ENCODE measurements at places on chromosomes 7 and 10. TPM values are rescaled to one million over a fixed set of nuclear protein-coding genes. Genes with fewer than 3 reads are reported as not detected.

CHAT gene
- not detected for polyA plus RNA-seq

HMX2 gene
- polyA plus RNA-seq: not detected

SEMA3C gene
- 1.4 TPM for polyA plus RNA-seq

TEX36 gene
- polyA plus RNA-seq: not detected

CFAP46 gene
- polyA plus RNA-seq: not detected

ATOH7 gene
- 1.2 TPM for polyA plus RNA-seq

CALML3 gene
- 0.17 TPM for polyA plus RNA-seq

GLI3 gene
- polyA plus RNA-seq: 0.65 TPM

LRRC18 gene
- polyA plus RNA-seq: not detected

HOXA4 gene
- polyA plus RNA-seq: not detected

ECD gene
- 27.6 TPM for polyA plus RNA-seq

HKDC1 gene
- polyA plus RNA-seq: 1.6 TPM

PRSS37 gene
- 1.6 TPM for polyA plus RNA-seq

HUS1 gene
- polyA plus RNA-seq: 17.2 TPM

FKBP9 gene
- 87.0 TPM for polyA plus RNA-seq

MYH16 gene
- not detected for polyA plus RNA-seq

HOXA5 gene
- not detected for polyA plus RNA-seq

RBP3 gene
- polyA plus RNA-seq: not detected

SPDYE2B gene
- 0.35 TPM for polyA plus RNA-seq

FAM221A gene
- 44.1 TPM for polyA plus RNA-seq

ELFN1 gene
- 0.23 TPM for polyA plus RNA-seq

SORCS3 gene
- 5.0 TPM for polyA plus RNA-seq

GRID2IP gene
- 1.2 TPM for polyA plus RNA-seq

PVRIG gene
- not detected for polyA plus RNA-seq

SLC16A12 gene
- polyA plus RNA-seq: not detected

ZNF804B gene
- polyA plus RNA-seq: 0.08 TPM
